ENCODE measurements at places on chromosomes 13 and 19.
A peak's percentile ranks its signal among the peaks of the same experiment; 100 is the strongest.

DNA sequence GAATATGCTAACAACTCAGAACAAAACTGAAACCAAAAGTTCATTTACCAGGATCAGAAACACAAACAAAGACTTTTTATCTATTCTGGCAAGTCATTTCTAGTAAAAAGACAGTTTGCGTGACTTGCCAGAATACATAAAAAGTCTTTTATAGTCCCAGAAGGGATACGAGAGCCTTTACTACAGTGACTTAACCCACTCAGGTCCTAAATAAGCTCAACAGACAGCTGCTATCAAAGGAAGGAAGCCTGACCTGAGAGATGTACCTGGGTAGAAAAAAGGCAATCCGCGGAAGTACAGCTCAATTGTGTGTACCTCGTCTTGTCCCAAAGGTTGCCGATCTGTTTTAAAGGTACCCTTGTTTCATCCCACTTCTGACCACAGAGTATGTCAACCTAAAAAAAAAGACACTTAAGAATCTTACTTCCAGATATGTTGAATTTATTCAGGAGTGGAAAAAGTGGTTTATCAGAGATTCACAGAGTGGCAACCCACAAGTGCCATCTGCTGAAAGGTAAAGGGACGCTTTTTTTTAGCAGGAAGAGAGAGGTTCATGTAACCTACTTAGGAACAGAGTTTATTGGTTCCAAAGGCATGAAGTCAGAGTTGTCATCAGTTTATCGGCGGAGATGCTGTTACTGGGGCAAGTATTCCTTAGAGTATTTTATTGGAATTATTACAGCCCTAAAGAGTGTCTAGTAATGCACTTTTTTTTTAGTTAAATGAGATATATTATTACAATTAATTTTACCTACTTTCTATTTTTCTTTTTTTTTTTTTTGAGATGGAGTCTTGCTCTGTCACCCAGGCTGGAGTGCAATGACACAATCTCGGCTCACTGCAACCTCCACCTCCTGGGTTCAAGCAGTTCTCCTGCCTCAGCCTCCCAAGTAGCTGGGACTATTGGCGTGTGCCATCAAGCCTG lies 69.7 kb upstream of the C1QTNF9B start:
- no peak for DNase-seq

- no peak for DNase-seq
Observed at GRCh38 chr13:28650284-28650683, 8.6 kb upstream of the POMP start.

- DNase-seq = no peak
Observed at GRCh38 chr13:31037874-31038500, 105.5 kb downstream of the TEX26 start.

DNA sequence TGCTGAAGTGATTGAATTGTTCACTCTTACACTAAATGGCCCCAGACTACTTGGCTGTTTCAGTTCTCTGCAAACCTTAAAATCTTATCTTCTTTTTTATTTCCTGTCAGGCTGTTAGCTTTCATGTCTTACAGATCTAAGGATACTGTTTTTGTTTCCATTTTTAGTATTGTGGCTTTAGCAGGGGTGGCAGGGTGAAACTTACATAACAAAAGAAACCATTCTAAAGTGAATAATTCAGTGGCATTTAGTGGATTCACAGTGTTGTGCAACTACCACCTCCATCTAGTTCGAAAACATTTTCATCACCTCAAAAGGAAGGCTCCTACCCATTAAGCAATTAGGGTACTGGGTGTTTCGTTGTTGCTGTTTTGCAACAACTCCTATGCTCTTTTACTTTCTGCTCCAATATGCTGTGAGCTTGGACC lies 19.8 kb downstream of the TMEM272 start:
- peak; percentile 75 for DNase-seq

DNA sequence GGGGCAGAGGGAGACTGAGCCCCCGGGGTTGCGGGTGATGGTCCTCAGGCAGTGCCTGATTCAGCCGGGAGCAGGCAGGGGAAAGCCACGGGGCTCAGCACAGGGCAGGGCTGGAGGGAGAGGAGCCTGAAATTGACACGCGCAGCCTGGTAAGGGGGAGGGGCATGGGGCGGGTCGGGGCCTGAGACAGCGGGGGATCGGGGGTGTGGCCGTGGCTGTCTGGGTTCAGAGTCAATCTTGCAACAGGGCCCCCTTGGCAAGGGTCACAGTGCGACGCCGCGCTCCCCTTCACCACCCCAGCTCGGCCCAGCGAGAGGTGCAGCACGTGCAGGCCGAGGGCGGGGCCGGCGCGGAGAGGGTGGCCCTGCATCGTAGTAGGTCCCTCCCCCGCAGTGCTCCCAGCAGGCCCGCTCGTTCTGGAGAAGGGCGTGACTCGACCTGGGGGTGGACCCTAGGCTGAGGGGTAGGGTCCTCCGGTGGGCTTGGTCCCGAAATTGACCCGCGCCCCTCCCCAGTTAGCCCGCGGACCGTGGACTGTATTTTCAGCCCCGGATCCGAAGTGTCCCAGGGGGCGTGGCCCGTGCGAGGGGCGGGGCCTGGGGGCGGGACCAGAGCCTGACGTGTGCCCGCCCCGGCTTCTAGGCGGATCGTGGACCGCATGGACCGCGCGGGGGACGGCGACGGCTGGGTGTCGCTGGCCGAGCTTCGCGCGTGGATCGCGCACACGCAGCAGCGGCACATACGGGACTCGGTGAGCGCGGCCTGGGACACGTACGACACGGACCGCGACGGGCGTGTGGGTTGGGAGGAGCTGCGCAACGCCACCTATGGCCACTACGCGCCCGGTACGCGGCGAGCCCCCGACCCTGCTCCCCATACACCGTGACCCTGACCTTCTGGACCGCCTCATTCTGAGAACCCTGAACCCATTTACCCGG lies 6.0 kb downstream of the RCN3 start:
- DNase-seq = peak; percentile 93

- DNase-seq = no peak
Observed at GRCh38 chr19:15283141-15283883, 49.0 kb downstream of the BRD4 start.

DNA sequence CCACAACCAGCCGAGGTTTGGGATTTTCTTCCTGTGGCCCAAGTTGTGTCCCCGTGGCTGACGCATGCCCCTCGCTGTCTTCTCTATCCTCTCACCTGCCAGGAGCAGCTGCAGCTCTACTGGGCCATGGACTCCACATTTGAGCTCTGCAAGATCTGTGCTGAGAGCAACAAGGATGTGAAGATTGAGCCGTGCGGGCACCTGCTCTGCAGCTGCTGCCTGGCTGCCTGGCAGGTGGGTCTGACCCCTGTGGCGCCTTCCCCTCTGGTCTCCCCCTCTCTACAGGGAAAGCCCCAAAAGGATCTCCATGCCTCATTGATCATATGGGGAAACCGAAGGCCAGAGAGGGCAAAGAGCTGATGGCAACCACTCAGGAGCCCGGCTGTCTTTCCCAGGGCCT lies 14.6 kb downstream of the CBLC start:
- DNase-seq = no peak

DNA sequence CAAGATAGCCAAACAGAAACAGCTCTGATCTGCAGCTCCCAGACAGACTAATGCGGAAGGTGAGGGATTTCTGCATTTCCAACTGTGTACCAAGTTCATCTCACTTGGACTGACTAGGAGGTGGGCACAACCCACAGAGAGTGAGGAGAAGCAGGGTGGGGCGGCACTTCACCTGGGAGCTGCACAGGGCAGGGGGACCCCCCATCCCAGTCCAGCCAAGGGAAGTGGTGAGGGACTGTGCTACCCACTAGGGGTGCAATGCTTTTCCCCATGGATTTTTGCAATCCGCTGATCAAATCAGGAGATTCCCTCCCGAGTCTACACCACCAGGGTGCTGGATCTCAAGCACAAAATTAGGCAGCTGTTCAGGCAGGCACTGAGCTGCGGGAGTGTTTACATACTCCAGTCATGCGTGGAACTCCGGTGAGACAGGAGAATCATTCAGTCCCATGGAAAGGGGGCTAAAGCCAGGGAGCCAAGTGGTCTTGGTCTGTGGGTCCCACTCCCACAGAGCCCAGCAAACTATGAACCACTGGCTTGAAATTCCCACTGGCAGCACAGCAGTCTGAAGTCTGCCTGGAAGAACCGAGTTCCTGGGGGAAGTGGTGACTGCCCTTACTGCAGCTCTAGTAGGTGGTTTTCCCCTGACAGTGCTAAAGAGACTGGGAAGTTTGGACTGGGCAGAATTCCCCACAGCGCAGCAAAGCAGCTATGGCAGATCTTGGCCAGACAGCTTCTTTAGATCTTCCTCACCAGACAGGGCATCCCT lies 85.1 kb upstream of the UFM1 start:
- no peak for DNase-seq

GRCh38 chr19:6101991-6102390 lies 8.3 kb downstream of the RFX2 start:
- no peak for DNase-seq

DNA sequence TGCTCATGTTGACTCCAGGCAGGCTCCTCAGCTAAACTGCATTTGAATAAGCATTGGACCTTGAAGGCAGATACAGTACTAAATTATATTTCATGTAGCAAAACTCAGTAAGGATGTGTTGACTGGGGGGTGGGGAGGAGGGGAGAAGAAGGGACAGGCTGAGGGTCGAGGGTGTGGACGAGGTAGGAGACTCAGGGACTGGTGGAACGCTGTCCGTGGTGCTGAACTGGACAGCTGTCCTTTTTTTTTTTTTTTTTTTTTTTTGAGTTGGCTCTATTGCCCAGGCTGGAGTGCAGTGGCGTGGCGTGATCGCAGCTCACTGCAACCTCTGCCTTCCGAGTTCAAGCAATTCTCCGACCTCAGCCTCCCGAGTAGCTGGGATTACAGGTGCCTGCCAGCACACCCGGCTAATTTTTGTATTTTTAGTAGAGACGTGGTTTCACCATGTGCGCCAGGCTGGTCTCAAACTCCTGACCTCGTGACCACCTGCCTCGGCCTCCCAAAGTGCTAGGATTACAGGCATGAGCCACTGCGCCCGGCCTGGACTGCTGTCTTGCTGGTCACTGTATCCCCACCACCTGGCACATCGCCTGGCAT lies 33.2 kb upstream of the CASP14 start:
- DNase-seq = peak; percentile 70

DNA sequence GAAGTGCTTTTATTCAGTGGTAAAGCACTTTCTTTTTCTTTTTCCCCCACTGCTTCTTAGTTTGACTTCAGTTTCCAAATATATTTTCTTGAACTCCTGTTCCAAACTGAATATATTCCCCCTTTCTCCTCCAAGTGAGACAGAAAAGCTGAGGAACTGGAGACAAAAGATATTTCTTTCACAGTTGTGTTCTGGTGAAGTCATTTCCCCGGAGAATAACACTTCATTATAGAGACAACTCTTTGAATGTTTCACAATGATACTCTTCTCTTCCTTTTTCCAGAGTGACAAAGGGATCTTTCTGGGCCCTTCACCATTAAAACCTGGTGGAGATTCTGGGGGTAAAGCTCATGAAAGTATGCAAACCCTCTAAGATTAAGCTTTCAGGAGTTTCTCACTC lies 860.8 kb upstream of the SLITRK5 start:
- DNase-seq = no peak

DNA sequence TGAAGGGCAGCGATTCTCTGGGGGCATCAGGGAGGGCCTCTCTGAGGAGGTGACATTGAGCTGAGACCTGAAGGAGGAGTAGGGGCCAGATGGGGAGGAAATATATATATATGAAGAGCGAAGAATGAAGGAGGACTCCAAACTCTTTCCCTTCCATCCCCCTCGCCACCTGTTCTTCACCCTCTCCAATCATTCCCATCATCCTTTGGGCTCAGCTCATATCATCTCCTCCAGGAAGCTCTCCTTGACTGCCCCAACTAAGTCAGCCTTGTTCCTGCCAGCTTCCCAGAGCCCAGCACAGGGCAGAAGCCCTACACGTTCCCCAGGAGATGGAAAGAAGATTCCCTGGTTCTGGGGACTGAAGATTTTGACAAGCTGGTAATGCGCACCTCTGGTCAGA lies 33.0 kb upstream of the SEMA6B start:
- no peak for DNase-seq

- no peak for DNase-seq
Observed at GRCh38 chr19:13887517-13887916, 10.6 kb downstream of the NANOS3 start.

GRCh38 chr19:10433131-10433536 lies 12.8 kb downstream of the PDE4A start:
- no peak for DNase-seq

GRCh38 chr13:76656500-76656899 lies 229.7 kb downstream of the KCTD12 start:
- no peak for DNase-seq

GRCh38 chr13:46170687-46171086 lies 11.3 kb downstream of the LCP1 start:
- peak; percentile 58 for DNase-seq

GRCh38 chr19:50770888-50771287 lies 624 bp downstream of the GPR32 start:
- no peak for DNase-seq

DNA sequence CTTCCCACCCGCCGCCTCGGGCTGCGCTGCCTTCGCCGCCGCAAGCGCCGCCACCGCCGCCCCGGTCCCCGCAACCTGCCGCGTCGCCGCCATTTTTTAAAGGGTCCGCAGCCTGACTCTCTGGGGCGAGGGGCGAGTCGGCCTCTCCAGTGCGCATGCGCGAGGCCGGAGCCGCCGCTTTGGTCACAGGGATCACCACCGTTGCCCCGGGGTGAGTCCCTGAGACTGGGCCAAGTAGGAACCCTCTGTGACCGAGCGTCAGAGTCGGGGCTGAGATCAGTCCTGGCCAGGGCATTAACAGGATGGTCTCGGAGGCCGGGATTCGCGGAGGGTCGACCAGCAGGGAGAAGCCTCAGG lies 42.6 kb downstream of the ZNF146 start:
- DNase-seq = no peak

GRCh38 chr19:41619018-41619556 lies 7.8 kb downstream of the CEACAM4 start:
- DNase-seq = no peak

DNA sequence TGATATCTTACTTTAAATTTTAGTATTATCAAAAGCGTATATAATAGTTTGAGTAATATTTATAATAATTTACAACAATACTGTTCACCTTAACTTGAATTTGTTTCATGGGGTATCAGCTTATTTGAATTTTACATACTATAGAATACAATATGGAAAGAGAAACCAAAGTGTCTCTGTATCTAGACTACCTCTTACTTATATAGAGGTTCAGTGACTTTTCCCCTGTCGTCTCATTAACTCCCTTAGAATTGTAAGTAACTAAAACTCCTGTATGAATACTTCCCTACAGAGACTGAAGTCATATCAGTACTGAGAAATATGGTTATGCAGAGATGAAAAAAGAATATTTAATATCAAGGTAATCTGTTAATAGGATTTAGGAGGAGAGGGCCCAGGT lies 26.8 kb downstream of the COG6 start:
- no peak for DNase-seq

- peak; percentile 52 for DNase-seq
Observed at GRCh38 chr19:48424694-48425219, 21.0 kb upstream of the GRWD1 start.

GRCh38 chr13:112902101-112902651 lies 66.8 kb upstream of the MCF2L start:
- DNase-seq = no peak

GRCh38 chr13:50635504-50635903 lies 208.0 kb downstream of the DLEU7 start:
- DNase-seq = peak; percentile 69

DNA sequence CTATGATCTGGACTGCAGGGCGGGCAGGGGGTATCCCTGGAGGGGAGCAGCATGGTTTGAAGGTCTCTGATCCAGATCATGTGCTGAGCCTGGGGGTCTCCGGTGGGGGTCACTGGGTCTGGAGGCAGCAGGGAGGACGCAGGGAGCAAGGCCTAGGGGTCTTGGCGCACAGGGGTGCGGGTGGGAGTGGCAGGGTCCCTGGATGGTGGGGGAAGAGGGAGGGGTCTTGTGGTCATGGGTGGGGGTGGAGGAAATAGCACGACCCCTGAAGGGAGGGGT lies 1.9 kb downstream of the BTBD2 start:
- no peak for DNase-seq

- no peak for DNase-seq
Observed at GRCh38 chr13:98570929-98571372, 6.0 kb downstream of the STK24 start.
